T-helper 17 cell (primary cell): ENCODE measurements at places on chromosomes 3 and 15. TPM values are rescaled to one million over a fixed set of nuclear protein-coding genes. Genes with fewer than 3 reads are reported as not detected.

The CBLB gene
- total RNA-seq, result 91.1 TPM

GRCh38 chr3:106120356-106120755 lies 251.5 kb upstream of the CBLB start:
- no peak for DNase-seq

- no peak for DNase-seq
Observed at GRCh38 chr3:194397757-194398312, 1.2 kb downstream of the GP5 start.

GRCh38 chr15:25830844-25831451 lies 32.2 kb downstream of the ATP10A start:
- DNase-seq, result no peak

- DNase-seq, result no peak
Observed at GRCh38 chr3:29503958-29504357, 223.1 kb downstream of the RBMS3 start.

The PLAAT1 gene
- total RNA-seq, result 3.8 TPM

DNA sequence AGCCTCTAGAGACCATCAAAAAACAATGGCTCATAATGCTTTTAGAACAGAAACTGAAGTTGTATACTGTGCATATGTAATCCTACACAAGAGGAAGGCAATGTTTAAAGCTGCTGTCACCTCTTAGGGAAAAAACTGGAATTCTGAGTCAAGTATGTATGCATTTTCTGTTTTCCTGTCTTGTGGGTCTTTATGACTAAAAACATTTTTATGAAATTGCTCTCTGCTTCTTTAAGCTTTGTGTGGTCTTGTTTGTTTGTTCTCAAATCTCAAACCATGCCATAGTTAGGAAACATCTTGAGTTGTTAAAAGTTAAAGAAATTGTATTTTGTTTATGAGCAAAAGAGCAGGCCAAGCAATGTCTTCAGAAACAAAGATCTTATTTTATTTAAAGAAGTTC lies 80.9 kb upstream of the SOX2 start:
- no peak for DNase-seq

- DNase-seq, result no peak
Observed at GRCh38 chr3:185656321-185656840, 70.3 kb downstream of the SENP2 start.

GRCh38 chr15:67547836-67548235 lies 5.3 kb downstream of the MAP2K5 start:
- no peak for DNase-seq
